ENCODE measurements at places on chromosomes 5 and 9. TPM values are rescaled to one million over a fixed set of nuclear protein-coding genes. Genes with fewer than 3 reads are reported as not detected.

CBY3 gene
- total RNA-seq, result not detected

ARHGEF39 gene
- 0.58 TPM for total RNA-seq

CER1 gene
- not detected for total RNA-seq

DNA sequence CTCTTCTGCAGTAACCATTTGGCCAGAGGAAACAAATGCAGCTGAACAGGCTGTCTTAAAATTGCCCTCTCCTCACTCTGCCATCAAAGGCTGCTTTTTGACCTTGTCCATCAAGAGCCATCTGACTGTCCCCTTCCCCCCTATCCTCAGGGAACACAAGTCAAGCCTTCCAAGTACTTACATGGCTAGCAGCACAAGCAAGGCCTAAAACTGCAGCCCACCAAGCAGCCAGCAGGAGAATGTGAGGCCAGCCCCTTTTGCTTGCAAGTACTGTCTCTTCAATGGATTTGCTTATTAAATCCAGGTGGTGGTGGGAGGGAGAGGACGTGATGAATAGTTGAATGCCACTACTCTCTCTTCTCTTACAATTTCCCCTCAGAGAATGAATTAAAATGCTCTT lies 83.5 kb downstream of the HTR1A start:
- no peak for DNase-seq

PDE6A gene
- not detected for total RNA-seq

DNA sequence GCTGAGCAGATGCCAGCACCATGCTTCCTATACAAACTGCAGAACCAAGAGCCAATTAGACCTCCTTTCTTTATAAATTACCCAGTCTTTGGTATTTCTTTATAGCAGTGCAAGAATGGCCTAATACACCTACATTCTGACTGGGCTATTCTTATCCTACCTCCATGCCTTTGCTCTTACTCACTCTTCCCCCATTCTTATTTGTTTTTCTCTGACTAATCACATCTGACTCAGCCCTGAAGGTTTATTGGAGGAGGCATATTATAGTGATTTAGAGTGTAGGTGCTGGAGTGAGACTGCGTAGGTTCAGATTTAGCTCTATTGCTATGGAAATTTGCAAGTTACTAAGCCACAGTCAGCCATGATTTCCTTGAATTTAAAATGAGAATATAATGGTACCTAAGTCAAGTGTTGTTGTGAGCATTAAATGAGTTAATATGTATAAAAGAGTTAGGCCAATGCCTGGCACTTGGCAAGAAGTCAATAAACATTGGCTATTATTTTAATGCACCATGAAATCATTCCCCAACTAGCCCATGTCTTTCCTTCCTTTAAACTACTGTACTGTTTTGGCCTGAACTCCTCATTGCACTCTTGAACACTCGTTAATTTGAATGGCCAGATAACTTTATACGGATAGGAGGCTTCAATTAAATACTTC lies 531.2 kb upstream of the ZNF608 start:
- no peak for DNase-seq
